ENCODE measurements at places on chromosomes 4 and X.

GRCh38 chr4:10944321-10944720 lies 259.8 kb upstream of the CLNK start:
- DNase-seq = no peak

- DNase-seq = peak; percentile 29
These were observed 103.6 kb downstream of the GNL3L start for GRCh38 chrX:54633641-54634040.

- no peak for DNase-seq
These were observed 4.0 kb downstream of the TMEM164 start for GRCh38 chrX:110006821-110007375.

GRCh38 chr4:27807207-27807606 lies 946.6 kb downstream of the STIM2 start:
- no peak for DNase-seq

GRCh38 chr4:48212165-48212564 lies 57.5 kb downstream of the TEC start:
- no peak for DNase-seq

DNA sequence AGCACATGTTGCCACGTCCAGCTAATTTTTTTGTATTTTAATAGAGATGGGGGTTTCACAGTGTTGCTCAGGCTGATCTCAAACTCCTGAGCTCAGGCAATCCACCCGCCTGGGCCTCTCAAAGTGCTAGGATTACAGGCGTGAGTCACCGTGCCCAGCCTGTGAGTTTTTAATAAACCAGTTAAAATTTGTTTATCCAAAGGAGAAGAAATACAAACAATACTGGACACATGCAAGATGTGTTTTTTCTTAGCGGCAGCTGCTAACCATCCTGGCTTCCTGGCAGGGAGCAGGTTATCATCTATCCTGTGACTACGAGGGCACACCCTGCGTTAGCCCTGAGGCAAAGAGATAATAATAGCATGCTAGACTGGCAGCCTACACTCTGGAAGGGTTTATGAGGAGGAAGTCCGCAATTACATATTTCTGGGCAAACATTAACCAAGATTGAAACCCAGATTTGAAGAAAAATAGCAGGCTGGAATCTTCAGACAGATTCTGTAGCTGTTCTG lies 191.4 kb downstream of the SPRY1 start:
- no peak for DNase-seq

GRCh38 chrX:14303891-14304290 lies 225.4 kb upstream of the GLRA2 start:
- DNase-seq = no peak

- no peak for DNase-seq
These were observed 54.8 kb downstream of the CCDC149 start for GRCh38 chr4:24858026-24858425.

DNA sequence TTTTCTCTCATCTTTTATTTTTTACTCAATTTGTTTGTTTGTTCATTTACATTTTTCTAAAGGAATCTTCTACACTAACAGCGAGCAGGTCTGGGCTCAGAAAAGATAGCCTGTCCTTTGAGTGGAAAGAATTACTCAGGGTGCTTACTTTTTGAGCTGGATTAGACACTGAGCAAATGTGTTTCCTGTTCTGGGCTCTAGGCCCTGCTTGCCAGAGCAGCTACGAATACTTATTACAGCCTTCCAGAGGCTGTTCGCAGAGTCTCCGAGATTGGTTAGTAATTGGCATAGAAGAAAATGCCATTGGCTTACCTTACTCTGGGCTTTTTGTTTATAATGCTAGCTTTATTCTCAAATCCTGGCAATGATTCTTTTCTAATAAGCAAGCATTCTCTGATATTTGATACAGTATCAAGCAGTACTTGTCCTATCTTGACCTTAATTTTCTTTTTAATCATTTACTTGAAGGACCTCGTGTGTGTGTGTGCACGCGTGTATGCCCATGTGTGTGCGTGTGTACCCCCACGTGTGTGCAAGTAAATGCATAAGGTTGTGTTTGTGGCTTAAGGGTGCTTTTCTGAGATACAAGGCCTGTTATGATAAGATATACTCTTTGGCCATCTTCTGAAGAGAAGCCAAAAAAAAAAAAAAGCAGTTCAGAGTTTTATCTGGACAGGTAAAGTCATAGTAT lies 76.2 kb upstream of the GRXCR1 start:
- DNase-seq = no peak

DNA sequence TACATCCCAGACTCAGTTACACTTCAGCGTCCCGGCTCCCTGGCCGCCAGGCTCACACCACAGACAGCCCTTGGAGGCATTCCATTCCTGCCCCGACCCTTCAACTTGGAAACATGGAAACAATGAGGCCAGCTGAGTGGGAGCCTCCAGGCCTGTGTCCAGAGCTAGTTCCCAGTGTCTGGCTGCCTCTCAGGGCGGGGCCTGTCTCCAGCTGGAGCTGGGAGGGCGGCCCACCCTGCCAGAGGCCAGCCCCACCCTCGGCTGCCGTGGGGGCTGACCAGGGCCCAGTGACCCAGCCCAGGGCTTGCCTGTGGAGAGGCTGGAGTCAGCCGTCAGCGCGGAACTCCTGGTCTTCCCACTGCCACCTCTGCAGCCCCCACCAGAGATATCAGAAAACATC lies 37.4 kb upstream of the SPON2 start:
- DNase-seq = no peak

GRCh38 chr4:26365537-26366150 lies 44.8 kb downstream of the RBPJ start:
- DNase-seq = no peak

DNA sequence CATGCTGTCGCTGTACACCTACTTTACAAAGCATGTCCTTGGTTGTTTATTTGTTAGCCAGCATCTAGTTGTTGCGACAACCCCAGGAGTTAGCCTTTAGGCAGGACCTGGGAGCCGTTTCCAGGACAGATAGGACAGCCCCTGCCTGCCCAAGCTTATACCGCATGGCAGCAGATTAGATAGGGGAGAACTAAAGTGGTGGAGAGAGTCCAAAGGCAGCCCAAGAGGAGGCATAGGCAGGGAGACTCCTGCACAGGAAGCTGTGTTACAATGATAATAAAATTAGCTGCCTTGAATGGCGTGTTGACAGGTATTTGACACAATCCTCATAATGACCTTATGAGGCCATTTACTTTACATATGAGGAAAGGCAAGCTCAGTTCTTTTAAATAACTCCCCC lies 13.0 kb downstream of the NSDHL start:
- no peak for DNase-seq

DNA sequence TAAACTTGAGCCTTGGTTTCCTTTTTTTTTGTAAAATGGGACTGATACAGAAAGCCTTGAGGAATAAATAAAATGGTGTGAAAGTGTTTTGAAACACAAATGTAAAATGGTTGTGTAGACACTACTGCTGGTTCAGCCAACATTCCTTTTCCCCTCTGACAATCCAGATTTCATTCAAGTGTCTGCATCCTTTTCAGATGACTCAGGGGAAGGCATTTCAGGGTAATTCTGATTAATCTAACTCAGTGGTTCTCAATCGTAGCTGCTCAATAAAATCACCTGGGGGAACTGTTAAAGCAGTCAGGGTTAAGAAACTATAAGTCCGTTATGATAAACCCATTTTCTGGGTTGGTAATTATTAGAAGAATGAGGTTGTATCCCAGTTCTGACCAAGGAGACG lies 4.6 kb downstream of the ARHGAP10 start:
- no peak for DNase-seq

- DNase-seq = no peak
These were observed 51.0 kb upstream of the SPIN4 start for GRCh38 chrX:63402106-63402505.

DNA sequence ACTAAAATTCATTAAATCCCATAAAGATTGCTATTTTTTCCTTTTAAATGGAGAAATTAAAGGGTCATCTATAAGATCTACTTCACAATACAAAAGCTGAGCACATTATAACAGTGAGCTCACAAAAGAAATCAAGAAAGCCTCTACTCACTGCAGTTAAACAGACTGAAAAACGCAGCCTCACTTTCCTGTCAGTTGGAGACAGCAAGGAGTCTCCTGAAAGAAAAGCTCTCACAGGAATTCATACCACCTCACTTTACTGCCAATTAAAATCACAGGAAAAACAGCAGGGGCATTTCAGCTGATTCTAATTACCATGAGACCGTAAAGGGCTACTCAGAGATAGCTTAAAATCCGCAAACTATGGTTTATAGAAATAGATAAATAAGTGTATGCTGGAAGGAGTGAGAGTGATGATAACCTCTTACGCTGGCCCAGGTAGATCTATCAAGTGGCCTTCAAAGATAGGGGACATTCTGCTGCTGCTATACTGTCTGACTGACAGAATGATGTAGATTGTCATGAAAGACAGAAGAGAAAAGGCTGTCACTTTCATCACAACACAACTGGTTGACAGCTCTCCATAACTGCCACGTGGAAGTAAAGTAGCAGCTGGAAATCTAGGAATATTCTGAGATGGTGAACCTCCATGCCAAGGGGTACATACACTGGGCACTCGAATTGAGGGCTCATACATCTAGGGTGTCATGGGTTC lies 1333.7 kb upstream of the DIAPH2 start:
- no peak for DNase-seq

DNA sequence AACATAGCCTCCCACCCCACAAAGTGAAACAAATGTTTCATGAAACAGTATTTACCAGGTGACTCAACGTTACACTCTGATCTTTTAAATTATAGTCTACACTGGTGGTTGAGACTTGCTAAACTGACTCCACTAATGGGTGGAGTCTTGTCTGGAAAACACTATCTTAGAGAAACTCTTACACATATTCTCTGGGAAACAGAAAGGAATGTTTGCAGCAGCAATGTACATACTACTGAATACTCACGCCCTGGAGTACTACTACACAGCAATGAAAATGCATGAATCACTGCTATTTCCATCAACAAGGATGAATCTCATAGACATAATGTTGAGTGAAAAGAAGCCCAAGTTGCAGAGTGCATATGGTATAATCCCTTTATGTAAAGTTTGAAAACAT lies 208.5 kb upstream of the IGFBP7 start:
- no peak for DNase-seq

DNA sequence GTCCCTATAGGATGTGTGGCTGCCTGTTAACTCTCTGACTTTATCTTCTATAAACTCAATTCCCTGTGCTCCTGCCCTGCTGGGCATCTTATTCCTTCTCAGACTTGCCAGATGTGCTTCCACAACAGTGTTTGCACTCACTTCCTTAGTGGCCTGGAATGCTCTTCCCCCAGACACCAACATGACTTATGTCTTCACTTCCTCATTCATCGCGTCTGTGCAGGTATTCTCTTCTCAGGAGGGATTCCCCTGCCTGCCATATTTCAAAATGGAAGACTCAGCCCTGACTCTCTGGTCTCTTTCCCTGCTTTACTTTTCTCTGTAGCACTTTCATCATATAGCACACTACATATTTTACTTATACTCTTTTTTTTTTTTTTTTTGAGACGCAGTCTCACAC lies 344.0 kb downstream of the CENPC start:
- no peak for DNase-seq

- no peak for DNase-seq
These were observed 74.6 kb upstream of the STOX2 start for GRCh38 chr4:183830438-183830985.

GRCh38 chr4:121711263-121712000 lies 14.7 kb upstream of the ANXA5 start:
- peak; percentile 83 for DNase-seq

DNA sequence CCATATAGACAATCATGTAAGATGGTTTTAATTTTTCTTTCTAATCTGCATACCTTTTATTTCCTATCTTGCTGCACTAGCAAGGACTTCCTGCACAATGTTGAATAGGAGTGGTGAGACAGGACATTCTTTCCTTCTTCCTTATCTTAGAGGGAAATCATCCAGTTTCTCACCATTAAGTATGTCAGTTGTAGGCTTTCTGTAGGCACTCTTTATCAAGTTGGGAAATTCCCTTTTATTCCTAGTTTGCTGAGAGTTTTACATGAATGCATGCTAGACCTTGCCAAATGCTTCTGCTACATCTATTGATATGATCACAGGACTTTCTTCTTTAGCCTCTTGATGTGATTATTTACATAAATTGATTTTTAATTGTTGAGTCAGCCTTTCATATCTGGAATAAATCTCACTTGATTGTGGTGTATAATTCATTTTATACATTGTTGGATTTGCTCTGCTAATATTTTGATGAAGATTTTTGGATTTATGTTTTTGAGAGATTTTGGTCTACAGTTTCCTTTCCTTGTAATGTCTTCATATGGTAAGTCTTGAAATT lies 23.8 kb downstream of the RNF175 start:
- DNase-seq = no peak

- no peak for DNase-seq
These were observed 73.3 kb downstream of the FRYL start for GRCh38 chr4:48706736-48707135.

- DNase-seq = no peak
These were observed 5.7 kb upstream of the IL1RAPL1 start for GRCh38 chrX:28581522-28581921.

DNA sequence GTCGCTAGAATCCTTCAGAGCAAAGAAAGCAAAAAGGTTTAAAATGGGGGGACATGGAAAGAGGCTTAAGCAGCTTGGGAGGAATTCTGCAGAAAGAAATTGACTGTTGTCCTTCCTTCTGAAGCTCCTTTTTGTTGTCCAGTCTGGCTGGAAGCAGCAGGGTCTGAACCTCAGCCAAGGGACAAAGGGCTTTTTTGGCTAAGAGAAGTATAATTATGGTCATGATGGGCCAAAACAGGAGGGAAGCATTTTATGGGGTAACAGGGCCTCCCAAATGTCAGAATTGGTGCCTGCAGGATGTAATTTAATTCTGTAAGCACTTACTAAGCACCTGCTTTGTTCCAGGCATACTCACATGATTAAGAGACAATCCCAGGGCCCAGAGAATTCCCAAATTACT lies 74.2 kb upstream of the CPEB2 start:
- DNase-seq = no peak

GRCh38 chrX:44494357-44494756 lies 48.3 kb downstream of the FUNDC1 start:
- no peak for DNase-seq

GRCh38 chr4:176432811-176433540 lies 113.2 kb downstream of the SPCS3 start:
- DNase-seq = no peak

DNA sequence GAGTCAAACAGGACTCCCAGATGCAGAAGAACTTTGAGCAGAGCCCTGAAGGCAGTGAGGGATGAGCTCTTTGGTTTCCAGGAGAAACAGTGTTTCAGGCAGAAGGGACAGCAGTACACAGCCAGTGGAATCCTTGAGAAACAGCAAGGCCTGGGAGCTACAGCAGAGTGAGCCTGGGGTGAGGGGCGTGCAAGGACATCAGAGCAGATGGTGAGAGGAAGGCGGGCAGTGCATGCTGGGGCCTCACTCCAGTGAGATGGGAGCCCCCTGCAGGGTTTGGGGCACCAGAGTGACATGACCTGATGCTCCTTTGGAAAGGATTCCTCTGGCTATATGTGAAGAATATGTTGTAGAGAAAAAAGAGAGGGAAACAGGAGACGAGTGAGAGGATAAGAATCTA lies 98.1 kb upstream of the EGFL6 start:
- DNase-seq = peak; percentile 11
